ENCODE measurements at places on chromosomes 6 and 20.
A peak's percentile ranks its signal among the peaks of the same experiment; 100 is the strongest.

- DNase-seq: no peak
Measured at GRCh38 chr6:126086560-126086959, 100.2 kb downstream of the TRMT11 start.

DNA sequence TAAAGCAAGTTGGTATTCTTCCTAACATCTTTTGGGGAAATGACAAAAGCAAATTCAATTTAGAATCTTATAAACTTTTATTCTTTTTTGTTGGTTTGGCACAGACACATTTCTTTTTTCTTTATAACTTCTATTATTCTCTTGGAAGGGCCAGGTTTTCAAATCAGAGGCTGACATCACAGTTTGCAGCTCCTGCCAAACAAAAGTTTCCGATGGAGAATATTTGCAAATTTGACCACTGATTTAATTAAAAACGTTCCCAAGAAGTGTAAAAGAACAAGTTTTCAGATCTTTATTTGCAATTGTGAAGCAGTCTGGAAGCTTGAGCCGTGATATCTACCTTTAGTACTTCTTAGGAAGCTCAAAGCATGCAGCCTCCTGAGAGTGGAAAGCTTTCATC, 53.8 kb upstream of the CD83 start:
- DNase-seq: no peak

DNA sequence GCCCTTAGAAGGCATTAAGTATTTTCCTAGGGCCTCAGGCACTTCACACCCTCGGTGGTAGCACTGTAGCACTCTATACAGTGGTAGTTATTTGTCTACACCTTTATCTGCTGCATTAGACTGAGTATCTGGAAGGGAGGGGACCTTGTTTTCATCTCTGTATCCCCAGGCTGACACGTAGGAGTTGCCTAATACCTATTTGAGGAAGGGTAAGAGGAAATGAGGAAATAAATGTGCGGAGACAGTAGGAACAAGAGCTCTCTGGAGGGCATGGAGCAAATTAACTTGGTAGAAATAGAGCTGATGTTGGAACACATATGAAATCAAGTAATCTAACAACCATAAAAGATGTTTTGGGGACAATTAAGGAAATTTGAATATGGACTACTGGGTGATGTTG, 3.9 kb downstream of the CNPY3 start:
- no peak for DNase-seq

DNA sequence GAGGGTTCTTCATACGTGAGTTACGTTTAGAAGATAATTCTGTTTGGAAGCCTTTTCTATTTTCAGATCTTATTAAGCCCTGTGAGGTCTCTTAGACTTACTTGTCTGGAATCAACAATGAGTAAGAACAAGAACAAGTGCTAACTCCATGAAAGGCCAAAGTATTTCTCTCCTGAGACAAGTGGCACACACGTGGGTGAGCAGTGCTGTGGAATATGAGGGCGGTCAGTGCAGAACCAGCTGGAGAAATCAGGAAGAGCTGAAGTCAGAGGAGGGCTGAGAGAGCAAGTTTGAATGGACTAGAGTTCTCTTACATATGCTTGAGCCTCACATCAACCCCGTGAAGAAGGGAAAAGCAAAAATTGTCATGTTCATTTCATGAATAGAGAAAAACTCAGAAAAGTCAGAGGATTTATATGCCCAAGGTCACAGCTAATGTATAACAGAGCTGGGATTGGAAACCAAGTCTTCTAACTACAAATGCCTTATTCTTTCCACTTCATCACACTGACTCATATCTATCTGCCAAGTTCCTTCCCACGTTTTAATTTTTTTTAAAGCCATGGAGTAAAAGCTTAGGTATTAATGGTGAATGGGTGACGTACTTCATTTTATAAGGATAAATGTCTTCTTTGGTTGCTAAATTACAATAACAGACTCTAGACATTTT, 201.3 kb upstream of the DTNBP1 start:
- no peak for DNase-seq

DNA sequence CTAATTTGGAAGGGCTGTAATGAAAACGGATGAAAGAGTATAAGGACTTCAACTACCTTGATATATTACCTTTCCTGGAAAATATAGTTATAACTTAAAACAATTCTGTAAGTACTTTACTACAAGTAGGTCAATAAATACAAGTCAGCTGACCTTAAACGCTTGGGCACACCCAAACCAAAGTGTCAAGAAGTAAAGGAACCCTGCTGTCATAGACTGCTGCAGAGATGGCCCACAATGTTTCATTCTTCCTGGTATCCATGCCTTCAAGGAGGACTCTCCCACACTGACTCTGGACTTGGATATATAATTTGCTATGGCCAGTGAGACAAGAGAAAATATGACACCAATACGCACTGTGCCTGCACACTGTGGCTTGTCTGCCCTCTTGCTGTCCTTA, 132.0 kb downstream of the LAMP5 start:
- no peak for DNase-seq

DNA sequence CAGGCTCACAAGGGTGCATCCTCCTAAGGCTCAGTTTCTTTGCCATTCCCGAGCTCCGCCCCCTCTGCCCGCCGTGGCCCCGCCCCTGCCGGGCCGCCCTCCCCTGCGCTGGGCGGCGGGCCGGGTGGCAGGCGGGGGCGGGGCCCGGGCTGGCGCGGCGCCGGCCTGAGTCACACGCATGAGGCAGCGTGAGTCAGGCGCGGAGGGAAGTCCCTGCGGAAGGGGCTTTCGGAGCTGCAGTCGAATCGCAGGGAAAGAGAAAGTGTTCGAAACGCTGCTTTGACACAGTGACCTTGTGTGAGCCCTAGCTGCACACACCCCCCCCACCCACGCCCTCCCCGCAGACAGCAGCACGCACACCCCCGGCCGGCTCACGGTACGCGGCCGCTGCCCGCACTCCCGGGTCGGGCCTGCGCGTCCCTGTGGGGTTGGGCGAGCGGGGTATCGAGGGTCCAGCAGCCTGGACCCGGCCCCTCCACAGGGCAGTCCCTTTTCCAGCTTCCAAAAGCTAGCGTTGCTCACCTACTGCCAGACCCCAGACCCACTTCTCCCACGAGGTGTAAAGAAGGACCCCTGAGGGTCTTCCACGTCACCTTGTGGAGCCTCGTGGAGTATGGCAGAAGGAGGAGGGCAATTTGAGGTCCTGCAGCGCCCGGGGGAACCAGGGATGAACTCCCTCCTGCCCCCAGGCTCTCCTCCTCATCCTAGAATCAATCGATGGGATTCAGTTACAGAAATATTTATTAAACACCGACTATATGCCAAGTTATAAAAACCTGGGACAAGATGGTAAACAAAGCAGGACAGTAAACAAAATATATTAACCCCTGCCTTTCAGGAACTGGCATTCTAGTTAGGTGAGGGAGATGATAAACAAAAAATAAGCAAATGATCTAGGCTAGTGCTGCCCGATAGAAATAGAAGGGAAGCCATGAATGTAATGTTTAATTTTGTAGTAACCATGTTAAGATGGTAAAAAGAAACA, 12.4 kb upstream of the HMGA1 start:
- peak; percentile 92 for DNase-seq

GRCh38 chr20:50673146-50673465, 18.2 kb downstream of the RIPOR3 start:
- DNase-seq: no peak

- DNase-seq: no peak
Measured at GRCh38 chr20:1357921-1358671, 29.2 kb upstream of the SDCBP2 start.

DNA sequence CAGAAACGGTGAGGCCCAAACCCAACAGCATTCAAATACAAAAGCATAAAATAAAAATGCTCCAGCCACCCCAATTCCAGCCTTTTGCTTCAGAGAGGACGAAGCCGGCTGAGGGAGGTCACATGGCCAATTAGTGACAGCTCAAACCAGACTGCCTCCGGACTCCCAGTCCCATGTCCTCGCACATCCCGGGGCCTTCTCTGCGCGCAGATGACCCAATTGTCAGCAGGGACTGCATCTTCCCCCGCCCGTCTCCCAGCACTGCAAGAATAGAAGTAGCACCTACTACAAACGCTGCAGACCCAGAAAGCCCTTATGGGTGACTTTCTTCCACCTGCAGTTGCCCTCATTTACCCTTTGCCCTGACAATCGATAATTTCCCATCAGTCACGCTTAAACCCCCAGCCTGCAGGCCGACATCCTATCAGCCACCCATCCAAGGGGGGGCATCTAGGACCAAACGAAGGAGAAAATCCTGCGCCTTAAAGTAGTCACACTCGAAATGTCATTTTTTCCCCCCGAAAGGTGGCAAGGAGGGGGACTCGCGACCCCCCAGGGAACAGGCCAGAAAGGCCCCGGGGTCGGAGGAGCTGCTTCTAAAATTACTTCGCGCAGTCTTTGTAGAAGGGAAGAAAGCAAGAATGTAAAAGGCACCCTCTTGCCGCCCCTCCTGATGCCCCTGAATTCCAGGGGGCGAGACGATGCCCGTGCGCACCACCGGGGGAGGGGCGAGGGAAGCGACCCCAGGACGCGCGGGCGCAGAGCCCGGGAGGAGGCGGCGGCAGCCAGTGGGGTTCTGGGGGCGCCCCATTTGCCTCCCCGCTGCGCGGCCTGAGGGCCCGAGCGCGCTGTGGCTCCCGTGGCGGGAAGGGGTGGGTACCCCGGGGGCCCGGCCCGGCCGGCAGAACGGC, 792 bp downstream of the SLC23A2 start:
- DNase-seq: peak; percentile 13

DNA sequence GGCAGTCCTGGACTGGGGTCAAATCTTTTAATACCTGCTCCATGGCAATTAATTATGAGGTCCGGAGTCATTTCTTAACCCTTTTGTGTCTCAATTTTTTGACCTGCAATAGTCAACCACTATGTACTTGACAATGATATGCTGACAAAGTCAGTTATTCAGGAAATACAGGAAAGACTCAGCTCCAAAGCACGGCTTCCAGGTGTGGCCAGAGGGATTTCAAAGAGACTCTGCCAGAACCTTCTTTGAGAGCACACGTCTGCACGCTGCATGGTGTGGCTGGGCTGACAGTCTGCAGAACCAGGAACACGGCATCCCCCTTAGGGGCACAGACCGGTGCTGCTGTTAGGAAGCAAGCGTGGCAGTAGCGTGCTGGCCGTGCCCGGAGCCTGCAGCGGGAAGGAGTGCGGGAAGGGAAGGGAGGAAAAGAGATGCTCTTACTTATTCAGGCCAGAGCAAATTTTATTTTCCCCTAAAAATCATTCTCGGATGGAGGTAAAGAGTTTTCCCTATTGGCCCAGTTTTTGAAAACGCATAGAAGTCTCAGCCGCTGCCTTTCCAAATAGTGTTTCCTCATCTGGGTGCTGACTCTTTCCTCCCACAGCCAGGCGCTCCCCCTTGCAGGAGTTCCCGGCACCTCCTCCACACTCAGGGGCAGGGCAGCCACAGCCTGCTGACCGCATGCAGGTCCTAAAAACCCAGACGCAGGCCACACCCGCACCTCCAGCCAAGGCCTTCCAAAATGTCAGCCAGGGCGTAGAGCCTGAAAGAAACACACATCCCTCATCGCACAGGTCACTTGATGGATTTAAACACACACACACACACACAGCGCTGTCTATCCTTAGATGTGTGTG, 187.4 kb upstream of the SNX9 start:
- no peak for DNase-seq

DNA sequence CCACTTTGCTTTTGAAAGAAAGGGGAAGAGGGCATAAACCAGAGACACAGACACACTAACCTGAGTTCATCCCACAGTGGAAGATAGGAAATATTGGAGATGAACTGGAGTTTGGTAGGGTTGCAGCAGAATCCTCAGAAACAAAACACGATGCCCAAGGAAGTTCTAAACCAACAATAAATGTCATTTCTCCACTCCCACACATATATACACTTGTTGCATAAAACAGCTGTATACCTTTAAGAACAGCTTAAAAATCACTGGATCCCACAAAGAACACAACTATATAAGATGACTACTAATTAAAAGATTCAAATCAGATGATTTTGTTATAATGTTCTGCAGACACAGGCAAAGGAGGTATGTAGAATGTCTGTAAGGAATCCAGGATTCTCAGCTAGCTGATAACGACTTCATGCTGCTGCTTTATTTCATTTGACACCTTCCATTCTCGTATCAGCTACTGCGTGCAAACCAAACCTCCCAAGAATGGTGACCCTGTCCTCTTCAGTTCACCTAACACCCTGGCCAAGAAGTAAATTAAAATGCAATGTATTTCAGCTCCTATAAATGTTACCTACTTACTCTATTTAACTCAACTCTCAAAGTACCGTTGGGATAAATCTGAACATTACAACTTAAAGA, 14.3 kb downstream of the KIF13A start:
- DNase-seq: no peak

- no peak for DNase-seq
Measured at GRCh38 chr6:27579973-27580372, 107.1 kb upstream of the ZNF184 start.

GRCh38 chr6:68779366-68779765, 144.3 kb downstream of the ADGRB3 start:
- DNase-seq: no peak

GRCh38 chr20:58005581-58006345, 222.7 kb downstream of the ANKRD60 start:
- DNase-seq: no peak

GRCh38 chr20:32482442-32483261, 102.5 kb downstream of the NOL4L start:
- no peak for DNase-seq

- no peak for DNase-seq
Measured at GRCh38 chr6:61977947-61978346, 308.1 kb downstream of the KHDRBS2 start.

GRCh38 chr6:36099869-36100483, 30.3 kb upstream of the MAPK13 start:
- DNase-seq: no peak

DNA sequence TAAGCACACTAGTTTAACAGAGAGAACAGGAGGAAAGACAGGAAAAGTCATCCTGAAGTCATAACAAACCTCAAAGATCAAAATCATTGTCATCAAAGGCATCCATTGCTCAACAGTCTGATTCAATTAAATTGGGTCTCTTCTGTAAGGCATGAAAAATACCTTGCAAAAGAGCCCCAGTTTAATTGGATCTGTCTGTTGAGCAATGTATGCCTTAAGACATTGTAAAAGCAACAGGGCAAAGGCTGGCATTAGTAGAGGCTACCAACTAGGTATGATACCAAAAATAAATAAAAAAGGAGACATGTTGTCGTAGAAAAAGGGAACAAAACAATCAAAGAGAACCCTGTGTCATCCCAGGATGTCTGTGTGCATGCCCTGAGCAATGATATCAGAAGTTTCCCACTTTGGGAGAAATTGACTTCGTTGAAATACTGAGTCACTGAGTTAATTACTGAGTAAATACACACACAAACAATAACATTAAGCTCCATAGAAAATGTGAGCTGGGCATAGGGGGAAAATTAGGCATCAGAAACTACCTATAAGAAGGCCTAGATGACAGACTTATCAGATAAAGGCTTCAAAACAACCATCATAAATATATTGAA, 1013.8 kb upstream of the CITED2 start:
- no peak for DNase-seq

GRCh38 chr6:51954681-51955080, 132.7 kb downstream of the PKHD1 start:
- DNase-seq: no peak

GRCh38 chr6:145017516-145017915, 717.8 kb downstream of the EPM2A start:
- DNase-seq: no peak

Data from stimulated activated CD4-positive, alpha-beta T cell treated with anti-CD3 and anti-CD28 coated beads, TNF-alpha, amount 100 ng/mL, for 4 hours (primary cell).